ENCODE measurements at places on chromosomes 4 and X. TPM values are rescaled to one million over a fixed set of nuclear protein-coding genes. Genes with fewer than 3 reads are reported as not detected.

GRCh38 chr4:153228512-153229140, 24.4 kb downstream of the TRIM2 start:
- DNase-seq = no peak

DNA sequence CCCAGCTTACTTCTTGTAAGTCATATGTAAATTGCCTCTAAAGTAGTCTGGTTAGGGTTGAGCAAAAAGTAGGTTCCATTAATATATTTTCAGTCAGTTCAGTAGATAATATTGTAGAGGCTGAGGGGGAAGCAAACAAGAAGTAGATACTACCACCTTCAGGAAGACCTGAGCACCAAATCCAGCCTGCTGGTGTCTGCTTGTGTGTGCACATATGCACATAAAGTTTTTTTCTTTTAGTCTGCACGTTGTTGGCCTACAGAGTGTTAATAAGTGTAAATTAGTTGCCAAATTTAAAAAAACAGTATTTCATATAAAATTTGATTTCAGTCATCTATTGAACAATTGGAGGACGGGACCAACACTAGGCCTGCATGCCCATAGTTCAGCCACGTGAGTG, 76.7 kb downstream of the CCKAR start:
- no peak for DNase-seq

The ETNPPL gene
- not detected for total RNA-seq

- DNase-seq = no peak
These were observed 70.8 kb downstream of the ANXA3 start for GRCh38 chr4:78622253-78622979.

The SATL1 gene
- not detected for total RNA-seq

GRCh38 chrX:410296-410695, 23.6 kb upstream of the PPP2R3B start:
- no peak for DNase-seq

The INPP4B gene
- 20.7 TPM for total RNA-seq

GRCh38 chr4:146428298-146428697, 93.4 kb downstream of the SLC10A7 start:
- DNase-seq = no peak

- peak; percentile 43 for DNase-seq
These were observed 82.1 kb upstream of the NKX1-1 start for GRCh38 chr4:1488357-1488756.

DNA sequence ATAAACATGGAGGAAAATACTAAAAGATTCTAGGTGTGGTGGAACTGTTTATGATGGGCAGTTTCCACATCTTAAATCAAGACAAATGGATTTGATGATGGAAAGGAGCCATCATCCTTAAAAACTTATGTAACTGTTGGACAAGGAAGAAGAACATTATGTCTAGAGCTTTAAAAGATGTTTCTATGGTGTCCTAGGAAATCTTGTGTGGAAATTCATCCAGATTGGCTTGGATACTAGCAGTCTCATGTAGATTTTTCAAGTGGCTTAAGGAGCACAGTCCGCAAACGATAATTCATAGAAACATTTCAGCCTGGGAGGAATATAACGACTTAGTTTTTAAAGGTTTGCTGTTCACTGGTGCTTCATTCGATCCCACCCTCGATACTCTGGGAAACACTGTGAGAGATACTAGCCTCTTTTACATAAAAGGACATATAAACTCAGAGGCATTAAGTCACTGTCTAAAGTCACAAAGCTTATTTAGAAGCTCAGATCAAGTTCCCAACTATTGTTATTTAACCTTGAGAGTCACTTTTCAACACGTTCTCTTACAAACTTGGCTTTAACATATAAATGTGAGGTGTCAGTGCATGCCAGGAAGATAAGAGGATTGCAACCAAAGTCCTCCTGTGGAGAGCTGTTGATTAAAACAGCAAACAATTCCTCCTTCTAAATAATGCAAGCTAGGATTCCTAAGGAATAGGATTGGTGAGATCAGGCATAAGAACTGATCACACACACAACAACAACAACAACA, 135.7 kb upstream of the SCML1 start:
- no peak for DNase-seq

The ABCG2 gene
- 21.7 TPM for total RNA-seq

DNA sequence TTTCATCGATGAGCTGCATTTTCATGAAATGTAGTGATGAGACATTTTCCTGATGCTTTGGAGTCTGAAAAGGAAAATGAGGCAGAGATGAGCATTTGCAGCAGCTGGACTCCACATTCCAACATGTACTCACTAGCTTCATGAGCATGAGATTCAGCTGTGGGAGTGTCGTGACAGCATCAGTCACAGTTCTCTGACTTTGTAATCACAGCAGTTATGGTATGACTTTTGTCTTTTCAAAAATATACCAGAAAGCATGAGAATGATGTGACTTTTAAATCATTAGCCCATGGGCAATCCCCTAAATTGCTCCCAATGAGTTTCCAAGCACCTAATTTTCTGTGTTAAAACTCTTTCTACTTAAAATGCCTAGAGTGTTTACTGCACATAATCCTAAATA, 18.3 kb upstream of the MSL3 start:
- no peak for DNase-seq

The ARMCX1 gene
- 21.7 TPM for total RNA-seq

The ZNF718 gene
- total RNA-seq = 9.1 TPM

DNA sequence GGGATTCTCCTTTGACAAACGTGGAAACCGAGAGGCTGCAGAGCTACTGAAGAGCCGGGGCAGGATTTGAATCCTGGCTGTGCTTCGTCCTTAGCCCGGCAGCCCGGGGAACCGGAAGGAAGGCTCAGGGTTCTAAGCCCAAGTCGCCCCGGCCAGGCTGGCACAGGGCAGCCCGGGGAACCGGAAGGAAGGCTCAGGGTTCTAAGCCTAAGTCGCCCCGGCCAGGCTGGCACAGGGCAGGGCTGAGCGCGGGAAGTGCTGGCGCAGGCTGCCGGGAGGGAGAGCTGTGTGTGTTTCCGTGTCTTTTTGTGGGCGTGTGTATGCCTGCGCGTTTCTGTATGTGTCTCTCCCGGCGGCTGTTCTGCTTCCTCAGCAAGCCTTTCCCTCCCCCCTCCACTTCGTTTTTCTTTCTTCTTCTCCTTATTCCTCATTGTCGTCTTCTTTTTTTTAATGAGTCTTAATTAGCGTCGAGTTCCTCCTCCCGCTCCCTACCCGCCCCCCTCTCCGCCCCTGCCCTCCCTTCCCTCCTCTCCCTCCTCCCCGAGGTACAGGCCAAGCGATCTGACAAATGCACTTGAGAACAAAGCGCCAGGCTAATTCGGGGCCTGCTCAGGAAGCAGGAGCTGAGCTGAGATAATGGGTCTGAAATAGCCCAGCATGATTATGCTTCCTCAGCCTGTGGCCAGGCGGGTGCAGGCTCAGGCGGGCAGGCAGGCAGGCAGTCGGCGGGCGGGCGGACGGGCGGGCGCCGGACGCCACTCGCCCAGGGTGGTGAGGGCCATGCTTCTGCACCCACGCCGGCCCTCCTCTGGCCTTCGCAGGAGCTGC, 65.9 kb downstream of the EFNB1 start:
- peak; percentile 76 for DNase-seq

DNA sequence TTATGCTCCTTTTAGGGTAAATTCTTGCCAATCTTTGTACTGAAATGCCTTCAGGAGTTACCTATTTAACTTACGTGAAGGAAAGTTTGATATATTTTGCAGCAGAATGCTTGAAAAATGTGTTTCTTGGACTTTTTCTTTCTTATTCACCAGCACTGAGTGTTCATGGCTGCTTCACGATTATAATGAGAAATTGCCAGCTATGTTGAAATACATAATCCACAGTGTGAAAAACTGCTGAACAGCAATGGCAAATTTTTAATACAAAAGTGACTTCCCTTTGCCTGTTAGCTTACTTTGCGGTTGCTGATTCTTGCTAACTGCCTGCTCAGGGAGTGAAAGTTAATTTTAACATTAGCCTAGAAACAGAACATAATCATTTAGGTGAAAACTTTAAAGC, 153.8 kb upstream of the SLC4A4 start:
- no peak for DNase-seq

The CT45A10 gene
- total RNA-seq = not detected

The CSAG3 gene
- not detected for total RNA-seq

The HPGDS gene
- total RNA-seq = 15.8 TPM

GRCh38 chrX:133323431-133323830, 91.9 kb downstream of the GPC4 start:
- DNase-seq = no peak

The PNMA5 gene
- total RNA-seq = not detected

DNA sequence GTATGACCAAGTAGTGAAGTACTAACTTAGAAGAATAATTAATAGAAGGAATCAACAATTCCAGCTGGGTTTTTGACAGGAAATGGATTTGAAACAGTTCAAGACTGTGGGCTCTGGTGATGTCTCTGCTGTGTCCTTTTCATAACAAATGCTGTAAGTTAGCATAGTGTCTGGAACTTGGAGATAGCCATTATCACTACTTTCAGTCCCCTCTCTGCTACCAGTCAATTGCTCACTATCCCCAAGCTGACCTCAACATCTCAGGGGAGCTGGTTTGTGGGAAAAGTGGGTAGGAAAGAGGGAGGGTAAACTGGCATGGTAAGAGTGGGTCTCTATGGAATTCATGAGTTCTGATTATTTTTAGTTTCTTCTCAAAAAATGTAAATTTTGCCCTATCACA, 231.4 kb upstream of the MID1 start:
- DNase-seq = no peak

DNA sequence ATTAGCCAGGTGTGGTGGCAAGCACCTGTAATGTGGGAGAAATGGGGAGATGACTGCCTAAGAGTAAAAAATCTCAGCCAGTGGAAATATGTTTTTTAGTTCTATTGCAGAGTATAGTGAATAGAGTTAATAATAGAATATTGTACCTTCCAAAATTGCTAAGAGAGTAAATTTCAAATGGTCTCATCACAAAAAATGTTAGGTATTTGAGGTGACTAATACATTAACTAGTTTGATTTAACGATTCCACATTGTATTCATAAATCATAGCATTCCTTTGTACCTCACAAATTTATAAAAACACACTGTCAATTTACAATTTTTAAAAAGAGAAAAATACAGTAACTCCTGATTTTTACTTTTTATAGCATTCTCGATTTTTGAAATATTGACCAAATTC, 681.5 kb upstream of the EPHA5 start:
- DNase-seq = no peak

All from upper lobe of right lung (tissue), 1 donor.